ENCODE measurements at places on chromosomes 1 and 21.

- no peak for DNase-seq
These were observed 189.9 kb downstream of the ZC3H11B start for GRCh38 chr1:219422811-219423598.

DNA sequence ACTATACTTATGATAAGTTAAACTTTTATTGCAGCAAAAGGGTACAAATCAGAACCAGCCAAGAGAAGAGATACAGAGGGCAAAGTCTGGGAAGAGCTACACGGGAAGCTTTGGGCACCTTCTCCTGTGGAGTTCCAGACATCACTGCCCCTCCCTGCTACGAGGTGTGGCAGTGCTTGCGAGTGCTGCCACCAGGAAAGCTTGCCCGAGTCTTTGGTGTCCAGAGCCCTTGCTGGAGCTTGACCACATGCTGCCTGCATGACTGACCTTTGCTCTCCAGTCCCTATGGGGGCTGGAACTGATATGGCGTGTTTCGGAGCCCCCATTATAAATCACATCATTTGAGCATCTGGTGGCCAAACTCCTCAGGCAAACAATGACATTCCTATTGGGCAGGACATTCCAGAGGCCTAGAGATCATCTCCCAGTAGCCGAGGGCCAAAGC is 23.4 kb downstream of the PLEKHO1 start:
- no peak for DNase-seq

DNA sequence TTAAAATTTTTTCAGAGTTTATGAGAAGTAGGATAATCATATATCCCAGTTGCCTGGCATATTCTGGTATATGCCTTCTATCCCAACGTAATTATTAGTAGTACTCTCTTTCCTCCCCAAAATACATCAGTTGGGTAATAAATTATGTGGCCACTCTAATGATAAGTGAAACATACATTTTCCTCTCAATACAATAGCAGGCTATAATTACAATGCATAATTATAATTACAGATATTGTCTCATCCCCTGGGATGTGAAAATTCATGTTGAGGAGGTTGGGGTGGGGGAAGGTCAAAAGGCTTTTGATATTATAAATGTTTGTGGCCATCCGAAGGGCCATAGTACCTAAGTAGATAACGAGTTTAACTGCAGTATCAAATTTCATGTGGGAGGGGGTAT is 277.1 kb downstream of the ST6GALNAC3 start:
- no peak for DNase-seq

GRCh38 chr1:19345391-19345790 is 33.3 kb downstream of the SLC66A1 start:
- DNase-seq: no peak

DNA sequence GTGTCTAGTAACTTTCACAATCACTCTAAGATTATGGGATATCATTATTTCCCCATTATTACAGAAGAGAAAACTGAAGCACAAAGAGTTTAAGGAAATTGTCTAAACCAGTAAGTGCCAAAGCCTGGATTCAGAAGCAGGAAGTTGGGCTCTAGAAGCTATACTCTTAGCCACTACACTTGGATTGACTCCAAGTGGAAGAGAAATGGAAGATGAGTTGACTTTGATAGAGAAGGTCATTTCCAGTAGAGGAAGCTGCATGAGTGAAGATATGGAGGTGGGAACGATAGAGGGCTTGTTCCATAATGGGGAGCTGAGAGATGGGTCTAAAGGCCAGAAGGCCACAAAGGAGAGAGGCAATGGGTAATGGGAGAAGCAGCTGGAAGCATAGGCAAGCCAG is 11.7 kb upstream of the TDRD10 start:
- DNase-seq: no peak

DNA sequence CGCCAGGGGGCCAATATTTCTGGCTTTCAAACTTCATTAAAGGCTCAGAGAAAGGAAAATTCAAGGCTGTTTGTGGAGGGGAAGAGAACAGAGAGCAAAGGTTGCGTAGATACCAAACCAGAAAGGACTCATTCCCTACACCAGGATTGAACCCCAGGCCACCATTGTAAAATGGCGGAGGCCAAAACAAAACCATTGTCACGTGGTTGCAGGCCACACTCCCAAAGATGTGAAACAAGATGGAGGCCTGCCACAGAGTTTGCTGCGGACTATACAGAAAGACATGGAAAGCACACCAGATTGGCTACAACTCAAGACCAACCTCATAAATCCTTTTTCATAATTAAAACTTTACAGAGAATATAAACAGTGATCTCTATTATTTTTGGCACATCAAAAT is 116.5 kb downstream of the KCNK1 start:
- no peak for DNase-seq

GRCh38 chr1:27607239-27607804 is 3.4 kb upstream of the AHDC1 start:
- DNase-seq: no peak

GRCh38 chr1:247287460-247287859 is 31.6 kb downstream of the VN1R5 start:
- no peak for DNase-seq

- DNase-seq: no peak
These were observed 69.4 kb upstream of the TARDBP start for GRCh38 chr1:10943041-10943440.

Measured in activated CD4-positive, alpha-beta T cell treated with anti-CD3 and anti-CD28 coated beads, Interleukin-2, amount 10 ng/mL, durations not matched to agents 7 days and 5 days (primary cell).